ENCODE measurements at places on chromosomes 4 and X.
A peak's percentile ranks its signal among the peaks of the same experiment; 100 is the strongest.

DNA sequence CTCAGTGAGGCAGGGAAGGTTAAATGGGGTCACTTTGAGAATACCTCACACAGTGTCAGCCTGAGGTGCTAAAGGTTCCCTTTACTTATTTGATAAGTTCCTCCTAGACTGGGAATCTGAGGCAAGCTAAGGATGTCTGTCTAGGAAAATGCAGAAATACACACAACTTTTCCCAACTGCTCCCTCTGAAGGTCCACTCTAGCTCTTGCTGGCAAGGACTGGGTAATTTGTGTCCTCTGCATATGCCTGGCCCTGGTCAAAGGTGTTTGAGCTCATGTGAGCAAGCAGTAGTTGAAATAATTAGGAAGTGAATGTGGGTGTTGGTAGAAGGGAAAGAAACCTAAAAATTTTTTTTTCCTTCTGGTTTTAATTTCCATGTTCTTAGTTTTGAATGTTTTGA, 21.3 kb downstream of the TXLNG start:
- peak; percentile 62 for DNase-seq

DNA sequence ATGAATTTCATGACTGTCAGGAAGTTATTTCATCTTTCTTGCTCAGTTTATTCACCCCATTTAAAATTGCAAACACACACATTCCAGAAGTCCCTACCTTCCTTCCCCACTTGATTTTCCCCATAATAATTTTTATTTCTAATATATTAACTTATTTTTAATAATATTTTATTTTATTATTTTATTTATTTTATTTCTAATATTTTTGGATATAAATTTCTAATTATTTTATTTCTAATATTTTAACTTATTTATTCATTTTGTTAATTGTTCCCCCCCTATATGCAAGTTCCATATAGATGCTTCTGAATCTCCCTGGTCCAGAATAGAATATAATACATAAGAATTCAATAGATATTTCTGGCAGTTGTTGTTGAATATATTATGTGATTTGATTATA, 293.7 kb upstream of the CPEB2 start:
- DNase-seq = no peak

GRCh38 chr4:173160871-173161270, 7.7 kb upstream of the GALNT7 start:
- no peak for DNase-seq

DNA sequence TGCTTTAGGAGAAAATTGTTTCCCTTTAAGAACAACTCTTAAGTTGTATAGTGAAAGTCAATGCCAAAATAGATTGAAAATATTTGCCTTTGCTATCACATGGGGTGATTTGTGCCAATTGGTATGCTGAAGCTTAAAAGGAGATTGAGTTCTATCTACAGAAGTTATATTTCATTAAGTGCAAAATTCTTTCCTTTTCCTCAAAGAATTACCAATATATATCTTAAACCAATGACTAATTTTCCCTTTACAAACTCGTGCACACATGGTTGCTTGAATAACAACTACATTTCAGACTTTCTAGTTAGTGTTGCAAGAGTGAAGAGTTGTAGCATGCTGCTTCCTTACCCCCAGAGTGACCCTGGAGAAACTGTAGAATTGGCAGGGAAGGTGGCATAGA, 990.0 kb upstream of the PABPC4L start:
- DNase-seq = no peak

GRCh38 chrX:68728186-68728585, 80.7 kb downstream of the STARD8 start:
- DNase-seq = no peak

- peak; percentile 3 for DNase-seq
These were observed 67.6 kb downstream of the FAM184B start for GRCh38 chr4:17713779-17714178.
